ENCODE measurements at places on chromosomes 5 and 9. TPM values are rescaled to one million over a fixed set of nuclear protein-coding genes. Genes with fewer than 3 reads are reported as not detected.

Gene DNM1
- 63.7 TPM for total RNA-seq

Gene FOXD4L3
- total RNA-seq: not detected

Gene FASTKD3
- 9.0 TPM for total RNA-seq

Gene CACNA1B
- under 0.01 TPM for total RNA-seq

Gene DDX4
- total RNA-seq: not detected
